ENCODE measurements at places on chromosomes 6 and 20. TPM values are rescaled to one million over a fixed set of nuclear protein-coding genes. Genes with fewer than 3 reads are reported as not detected.

DSP gene
- polyA plus RNA-seq, result 85.6 TPM

GMPR gene
- 11.9 TPM for polyA plus RNA-seq

WFDC10B gene
- polyA plus RNA-seq, result not detected

SLC2A10 gene
- 16.1 TPM for polyA plus RNA-seq

PPIL4 gene
- 65.7 TPM for polyA plus RNA-seq

TOX2 gene
- polyA plus RNA-seq, result 3.3 TPM

HLA-DQA1 gene
- 3.3 TPM for polyA plus RNA-seq

PARD6B gene
- polyA plus RNA-seq, result 26.7 TPM

SIRPA gene
- 26.2 TPM for polyA plus RNA-seq

SLC32A1 gene
- polyA plus RNA-seq, result 1.4 TPM

DNA sequence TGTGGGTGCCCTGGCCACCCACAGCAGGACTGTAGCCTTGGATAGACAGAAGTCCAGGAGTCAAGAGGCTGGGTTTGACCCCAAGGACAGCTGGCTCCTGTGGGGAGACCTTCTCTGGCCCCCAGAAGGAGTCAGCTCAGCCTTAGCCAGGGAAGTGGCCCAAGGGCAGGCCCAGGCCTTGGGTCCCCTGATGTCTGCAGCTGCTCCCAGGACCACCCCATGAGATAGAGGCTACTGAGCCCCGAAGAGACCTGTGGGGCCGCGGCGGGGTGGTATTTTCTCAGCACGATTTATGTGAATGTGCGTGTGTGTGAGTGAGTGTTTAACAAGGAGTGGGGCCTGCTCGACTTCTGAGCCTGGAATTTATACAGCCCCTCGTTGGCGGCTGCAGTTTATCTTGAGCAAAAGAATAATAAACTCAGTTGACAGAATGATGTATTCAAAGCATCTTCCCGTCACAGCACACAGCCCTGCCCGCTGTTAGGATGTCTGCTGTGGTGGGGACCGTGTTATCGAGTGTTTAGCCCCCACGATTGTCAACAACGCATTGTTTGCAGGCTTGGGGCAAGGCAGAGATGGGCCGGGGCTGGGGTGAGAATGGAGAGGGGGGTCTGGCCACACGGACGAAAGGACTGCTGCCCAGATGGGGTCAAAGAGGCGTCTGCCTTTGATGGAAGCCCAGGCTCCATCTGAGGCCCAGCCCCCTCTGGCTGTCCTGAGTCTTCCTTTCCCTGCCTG, 163.3 kb downstream of the VEGFA start:
- peak; percentile 71 for DNase-seq

GRCh38 chr6:125717120-125717731, 32.2 kb upstream of the HEY2 start:
- no peak for DNase-seq

- no peak for DNase-seq
Observed at GRCh38 chr6:75272145-75272840, 12.3 kb downstream of the TMEM30A start.

- no peak for DNase-seq
Observed at GRCh38 chr20:57701090-57701489, 8.7 kb downstream of the PMEPA1 start.

DNA sequence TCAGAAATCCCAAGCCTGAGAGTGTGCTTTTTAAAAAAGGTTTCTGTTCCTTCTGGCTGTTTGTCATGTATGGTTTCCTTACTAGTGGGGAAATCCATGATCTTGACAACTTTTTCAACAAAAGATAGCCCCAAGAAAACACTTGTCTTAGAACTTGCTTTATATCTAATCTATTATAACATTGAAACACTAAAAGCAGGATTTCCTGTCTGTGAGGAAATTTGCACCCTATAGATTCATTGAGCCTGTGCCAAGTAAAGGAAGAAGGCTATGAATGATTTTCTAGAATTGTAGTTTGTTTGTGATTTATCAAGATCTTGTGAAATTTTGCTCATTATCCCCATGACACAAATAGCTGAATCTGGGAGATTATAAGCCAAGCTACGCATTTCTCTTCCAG, 238.6 kb upstream of the RIN2 start:
- DNase-seq, result no peak

GRCh38 chr20:58228484-58229197, at the start of gene ANKRD60:
TSS of gene ANKRD60 (minus strand) at chr20:58228653. CDS start at chr20:58228653, 0 bp downstream.
- DNase-seq, result no peak

- DNase-seq, result no peak
Observed at GRCh38 chr20:2230726-2231488, 64.9 kb upstream of the TGM3 start.

DNA sequence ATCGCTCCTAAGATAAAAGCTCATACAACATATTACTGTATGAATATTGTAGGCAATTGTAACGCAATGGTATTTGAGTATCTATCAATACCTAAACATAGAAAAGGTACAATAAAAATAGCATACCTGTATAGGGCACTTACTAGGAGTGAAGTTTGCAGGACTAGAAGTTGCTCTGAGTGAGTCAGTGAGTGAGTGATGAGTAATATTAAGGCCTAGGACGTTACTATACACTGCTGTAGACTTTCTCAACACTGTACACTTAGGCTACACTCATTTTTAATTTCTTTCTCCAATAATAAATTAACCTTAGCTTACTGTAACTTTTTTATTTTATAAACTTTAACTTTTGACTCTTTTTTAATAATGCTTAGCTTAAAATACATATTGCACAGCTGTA, 546.9 kb downstream of the HACE1 start:
- DNase-seq, result no peak

DNA sequence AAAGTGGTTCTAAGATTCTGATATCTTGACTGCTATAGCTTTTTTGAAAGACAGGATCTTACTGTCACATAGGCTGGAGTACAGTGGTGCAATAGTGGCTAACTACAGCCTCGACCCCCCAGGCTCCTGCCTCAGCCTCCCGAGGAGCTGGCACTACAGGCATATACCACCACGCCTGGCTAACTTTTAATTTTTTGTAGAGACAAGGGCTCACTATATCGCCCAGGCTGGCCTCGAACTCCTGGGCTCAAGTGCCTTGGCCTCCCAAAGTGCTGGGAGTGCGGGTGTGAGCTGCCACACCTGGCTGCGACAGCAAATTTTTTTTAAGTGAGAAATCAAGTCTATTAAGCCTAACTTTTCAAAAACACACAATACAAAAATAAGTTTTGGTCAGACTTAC, 106.6 kb downstream of the NOL4L start:
- no peak for DNase-seq

GRCh38 chr6:89952686-89953085, 58.4 kb downstream of the GJA10 start:
- no peak for DNase-seq

- no peak for DNase-seq
Observed at GRCh38 chr6:121897337-121897760, 461.9 kb downstream of the GJA1 start.

DNA sequence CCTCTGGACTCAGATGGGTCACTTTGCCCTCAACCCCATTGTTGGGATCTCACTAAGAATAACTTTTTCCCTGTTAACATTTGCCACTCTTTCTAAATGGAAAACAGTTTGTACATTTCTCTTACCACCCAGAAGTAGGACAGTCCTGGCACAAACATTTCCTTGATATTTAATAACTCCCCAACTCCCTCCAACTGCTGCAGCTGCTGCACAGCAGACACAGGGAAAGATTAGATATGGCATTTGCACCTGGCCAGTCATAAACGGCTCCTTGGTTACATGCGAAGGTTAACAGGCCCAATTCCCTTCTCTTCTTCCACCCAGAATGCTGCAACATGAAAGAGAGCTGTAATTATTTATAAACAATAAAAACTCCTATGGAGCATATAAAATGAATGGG, 55.9 kb upstream of the SOX4 start:
- DNase-seq, result no peak
